ENCODE measurements at places on chromosomes 5 and 9.

- DNase-seq = no peak
These were observed 16.0 kb downstream of the DOCK2 start for GRCh38 chr5:169653091-169653490.

GRCh38 chr5:108884736-108885135, 137.0 kb downstream of the FER start:
- DNase-seq = no peak

DNA sequence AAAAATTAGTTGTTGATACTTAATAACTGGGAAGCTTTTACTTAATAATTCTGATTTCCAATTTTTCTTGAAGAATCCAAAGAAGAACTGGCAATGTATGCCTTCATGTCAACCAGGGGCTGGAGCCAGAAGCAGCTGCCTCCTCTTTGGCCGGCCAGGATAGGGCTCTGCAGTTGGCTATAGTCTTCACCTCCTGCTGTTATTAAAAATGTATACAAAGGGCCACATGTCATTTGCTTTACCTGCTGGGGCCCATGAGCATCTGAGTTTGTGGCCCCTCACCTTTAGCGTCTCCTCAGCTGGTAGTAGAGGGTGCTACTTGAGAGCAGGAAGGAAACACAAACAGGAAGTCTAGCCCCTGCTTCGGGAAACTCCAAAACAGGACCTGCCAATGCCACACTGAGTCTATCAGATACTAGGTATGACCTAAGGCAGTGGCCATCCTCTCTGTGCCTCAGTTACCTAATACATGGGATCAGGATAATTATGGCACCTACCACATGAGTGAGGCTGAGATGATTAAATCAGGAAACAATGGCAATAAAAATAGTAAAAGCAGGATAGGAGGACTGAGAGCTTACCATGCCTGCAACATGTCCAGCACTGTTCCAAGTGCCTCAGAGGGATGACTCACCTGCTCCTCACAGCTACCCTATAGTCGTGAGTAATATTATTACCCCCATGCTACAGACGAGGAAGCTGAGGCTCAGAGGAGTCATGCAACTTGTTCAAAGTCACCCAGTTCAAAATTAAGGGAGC, 21.3 kb downstream of the CCDC69 start:
- DNase-seq = no peak

GRCh38 chr9:131963072-131964030, 116.3 kb downstream of the MED27 start:
- DNase-seq = no peak

DNA sequence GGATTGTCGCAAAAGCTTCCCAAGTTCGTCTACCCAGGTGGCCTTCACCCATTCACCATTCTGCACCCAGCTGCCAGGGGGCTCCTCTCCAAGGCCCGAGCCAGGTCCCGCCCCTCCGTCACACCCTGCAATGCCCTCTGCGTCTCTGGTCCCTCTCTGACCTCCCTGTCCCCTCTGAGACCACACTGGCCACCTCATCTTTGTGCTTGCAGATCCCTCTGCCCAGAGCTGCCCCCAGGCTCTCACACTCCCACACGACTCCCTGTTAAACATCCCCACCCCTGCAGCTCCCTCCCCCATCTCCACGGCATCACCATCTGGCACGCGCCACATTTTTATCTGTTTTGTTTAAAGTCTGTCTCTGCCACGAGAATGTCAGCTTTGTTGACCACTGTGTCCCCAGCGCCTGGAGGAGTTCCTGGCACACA, 243.6 kb downstream of the PBX3 start:
- DNase-seq = no peak

GRCh38 chr5:130529511-130530485, 625.5 kb downstream of the CHSY3 start:
- no peak for DNase-seq

GRCh38 chr5:149138182-149138923, 2.9 kb upstream of the ABLIM3 start:
- DNase-seq = no peak

DNA sequence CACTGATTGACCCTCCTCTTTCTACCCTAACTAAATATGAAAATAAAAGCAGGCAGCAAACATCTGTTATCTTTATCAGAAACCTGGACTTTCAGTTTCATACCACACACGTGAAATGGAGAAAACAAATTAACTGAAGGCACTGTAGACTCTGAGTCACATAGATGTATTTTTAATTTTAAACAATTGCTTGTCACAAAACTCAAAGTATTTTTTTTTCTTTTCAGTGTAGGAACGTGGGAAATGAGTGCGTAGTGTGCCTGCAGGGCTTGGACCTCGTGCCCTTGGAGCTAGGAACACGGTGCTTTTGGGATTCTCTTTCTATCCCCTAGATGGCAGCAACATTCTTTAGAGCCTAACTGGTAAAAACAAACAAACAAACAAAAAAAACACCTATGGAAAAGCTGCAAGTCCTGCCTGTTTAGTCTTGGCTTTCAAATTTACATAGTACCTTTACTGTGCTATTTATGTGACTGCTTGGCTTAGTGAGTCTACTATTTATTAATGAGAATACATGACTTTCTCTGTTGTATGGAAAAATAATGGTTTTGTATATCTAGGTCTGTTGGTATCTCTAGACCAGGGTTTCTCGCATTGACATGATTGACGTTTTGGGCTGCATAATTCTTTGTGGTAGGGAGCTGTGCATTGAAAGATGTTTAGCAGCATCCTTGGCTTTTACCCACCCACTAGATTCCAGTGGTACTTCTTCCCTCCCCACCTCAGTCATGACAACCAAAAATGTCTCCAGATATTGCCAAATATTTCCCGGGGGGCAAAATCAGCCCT, 16.8 kb upstream of the ACTBL2 start:
- DNase-seq = no peak

Data from stimulated activated CD8-positive, alpha-beta memory T cell treated with anti-CD3 and anti-CD28 coated beads, Interleukin-7, amount 100 ng/mL, for 24 hours (primary cell).